ENCODE measurements at places on chromosomes 1 and 21.
A peak's percentile ranks its signal among the peaks of the same experiment; 100 is the strongest.

DNA sequence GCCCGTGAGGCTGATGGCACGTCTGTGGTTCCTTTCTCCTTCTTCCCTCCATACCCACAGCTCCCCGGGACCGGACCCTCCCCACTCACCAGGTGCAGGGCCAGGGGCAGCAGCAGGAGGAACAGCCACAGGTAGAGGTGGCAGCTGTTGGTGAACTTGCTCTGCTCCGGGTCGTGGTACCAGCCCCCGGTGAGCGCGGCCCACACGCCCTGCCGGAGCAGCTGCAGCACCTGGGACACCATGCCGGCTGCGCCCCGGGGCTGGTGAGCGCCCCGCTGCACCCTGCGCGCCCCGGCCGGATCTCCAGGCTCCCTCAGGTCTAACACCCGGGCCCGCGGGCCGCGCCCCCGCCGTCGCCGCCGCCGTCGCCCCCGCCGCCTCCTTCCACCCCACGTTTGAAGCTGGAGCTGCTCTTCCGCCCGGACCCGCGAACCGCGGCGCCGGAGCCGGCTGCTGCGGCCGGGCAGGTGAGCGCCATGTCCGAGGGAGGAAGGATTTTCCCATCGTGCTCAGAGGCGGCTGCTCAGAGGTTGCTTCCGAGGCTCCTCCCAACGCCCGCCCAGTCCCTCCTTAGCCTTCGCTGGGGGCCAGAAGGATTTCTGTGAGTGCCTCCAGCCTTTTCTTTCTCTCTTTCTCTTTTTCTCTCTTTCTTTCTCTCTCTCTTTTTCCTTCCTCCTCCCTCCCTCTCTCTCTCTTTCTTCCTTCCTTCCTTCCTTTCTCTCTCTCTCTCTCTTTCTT lies at the start of gene PCNX2:
TSS of gene PCNX2 (minus strand) at position 489 of the 738 bp plus-strand sequence. CDS start at position 242, 247 bp downstream.
- peak; percentile 62 for DNase-seq

DNA sequence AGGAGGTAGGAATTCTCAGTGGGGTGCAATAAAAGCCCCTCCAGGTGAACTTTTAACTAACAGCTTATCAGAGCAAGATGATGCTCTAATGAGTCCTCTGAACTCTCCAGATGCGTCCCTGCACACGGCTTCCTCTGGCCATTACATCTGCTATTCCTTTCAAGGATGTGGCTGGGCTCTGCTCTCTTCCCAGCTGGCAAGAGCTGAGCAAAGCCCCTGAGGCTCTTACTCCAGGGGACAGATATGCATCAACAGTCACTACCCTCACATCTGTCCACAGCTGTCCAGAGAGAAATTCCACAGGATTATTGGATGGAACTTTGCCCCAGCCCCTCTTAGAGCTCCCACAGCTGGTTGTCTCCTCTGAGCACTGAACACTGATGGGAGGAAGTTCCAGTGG lies 267.8 kb downstream of the C1orf94 start:
- DNase-seq, result no peak

DNA sequence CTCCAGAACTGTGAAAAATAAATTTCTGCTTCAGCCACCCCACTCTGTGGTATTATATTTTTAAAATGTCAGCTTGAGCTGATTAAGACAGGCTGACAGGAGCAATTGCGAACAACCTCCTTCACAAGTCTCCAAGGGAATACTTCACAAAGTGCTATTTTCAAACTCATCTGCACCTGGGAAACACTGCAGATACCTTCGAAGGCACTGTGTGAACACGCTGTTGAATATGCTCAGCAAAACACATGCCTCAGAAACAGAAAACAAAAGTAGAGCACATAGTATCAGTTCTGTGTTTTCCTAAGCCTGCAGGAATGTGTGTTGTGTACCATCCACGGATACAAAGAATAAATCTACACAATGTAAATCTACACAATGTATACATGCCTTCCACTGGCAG lies 10.6 kb downstream of the TSPAN2 start:
- no peak for DNase-seq

DNA sequence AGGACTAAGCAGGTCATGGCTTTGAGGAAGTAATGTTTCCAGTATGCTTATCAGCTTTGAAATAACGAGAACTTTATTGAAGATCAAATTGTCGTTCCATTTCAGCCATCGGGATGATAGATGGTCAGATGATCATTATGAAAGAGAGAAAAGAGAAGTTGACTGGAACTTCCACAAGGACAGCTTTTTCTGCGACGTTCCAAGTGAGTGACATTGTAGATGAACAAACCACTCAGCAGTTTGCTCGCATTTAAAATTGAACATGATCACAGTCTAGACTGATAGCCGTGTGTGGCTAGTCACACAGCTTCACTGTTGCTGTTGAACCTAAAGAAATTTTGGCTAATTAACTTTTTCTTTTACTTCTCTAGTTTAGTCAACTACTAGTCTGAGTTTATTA lies 151.1 kb downstream of the TLR5 start:
- no peak for DNase-seq

GRCh38 chr1:54546651-54547401 lies 1.2 kb upstream of the ACOT11 start:
- no peak for DNase-seq

DNA sequence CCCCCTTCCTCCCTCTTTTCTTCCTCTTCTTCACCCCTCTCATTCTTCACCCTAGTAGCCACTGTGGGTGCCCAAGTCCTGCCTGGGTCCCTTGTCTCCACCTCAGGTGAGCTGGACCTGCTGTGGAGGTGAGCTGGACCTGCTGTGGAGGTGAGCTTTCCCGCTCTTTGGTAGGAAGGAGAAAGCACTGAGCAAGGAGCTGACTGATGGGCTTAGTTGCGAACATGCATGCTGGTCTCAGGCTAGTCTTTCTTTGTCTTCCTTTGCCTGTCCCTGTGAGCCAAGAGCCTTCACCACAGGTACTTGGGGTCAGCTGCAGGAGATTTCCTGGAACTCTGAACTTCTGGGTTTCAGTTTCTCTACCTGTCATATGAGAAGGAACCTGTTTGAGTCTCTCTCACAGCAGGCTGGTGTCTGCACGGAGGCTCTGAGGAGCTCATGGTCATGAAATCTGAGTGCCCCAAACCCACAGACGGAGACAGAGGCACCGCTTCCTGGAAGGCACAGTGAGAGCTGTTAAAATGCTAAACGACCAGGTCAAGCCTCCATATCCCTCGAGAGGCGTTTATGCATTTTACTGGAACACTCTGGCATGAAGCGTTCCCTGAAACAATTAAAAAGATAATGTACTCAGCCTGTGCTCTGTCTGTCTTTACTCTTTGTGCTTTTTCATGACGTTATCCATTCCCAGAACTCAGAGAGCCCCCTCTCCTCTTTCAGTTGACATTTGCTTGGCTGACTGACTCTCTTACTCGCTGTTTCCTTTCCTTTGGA lies 69.5 kb downstream of the RHOU start:
- peak; percentile 21 for DNase-seq

GRCh38 chr1:119910618-119911017 lies 14.3 kb upstream of the ADAM30 start:
- no peak for DNase-seq

DNA sequence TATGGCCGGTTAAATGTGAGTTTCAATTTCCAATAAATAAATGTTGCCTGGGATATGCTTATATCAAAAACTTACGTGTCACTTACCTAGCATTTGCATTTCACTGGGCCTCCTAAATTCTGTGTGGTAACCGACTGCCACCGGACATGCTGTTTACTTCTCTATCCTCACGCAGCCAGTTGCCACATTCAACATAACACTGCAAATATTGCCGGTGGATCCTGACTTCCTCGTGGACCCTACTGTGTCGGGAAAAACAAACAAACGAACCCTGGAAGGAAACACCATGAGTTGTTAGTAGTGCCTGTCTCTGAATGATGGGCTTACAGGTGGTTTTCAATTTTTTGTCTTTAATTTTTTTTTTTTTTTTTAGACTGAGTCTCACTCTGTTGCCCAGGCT lies 54.1 kb downstream of the RIPK4 start:
- no peak for DNase-seq

- DNase-seq, result peak; percentile 70
Observed at GRCh38 chr1:32247983-32248889, 1.2 kb downstream of the FAM167B start.

DNA sequence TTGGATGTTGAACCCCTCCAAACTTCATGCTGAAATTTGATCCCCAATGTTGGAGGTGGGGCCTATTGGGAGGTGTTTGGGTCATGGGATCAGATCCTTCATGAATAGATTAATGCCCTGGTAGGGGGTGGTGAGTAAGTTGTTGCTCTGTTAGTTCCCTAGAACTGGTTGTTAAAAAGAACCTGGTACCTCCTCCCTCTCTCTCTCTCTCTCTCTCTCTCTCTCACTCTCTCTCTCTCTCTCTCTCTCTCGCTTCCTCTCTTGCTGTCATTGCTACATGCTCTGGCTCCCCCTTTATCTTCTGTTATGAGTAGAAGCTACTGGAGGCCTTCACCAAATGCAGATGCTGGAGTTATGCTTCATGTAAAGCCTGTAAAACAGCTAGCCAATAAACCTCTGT lies 498.2 kb upstream of the NR5A2 start:
- no peak for DNase-seq

- DNase-seq, result no peak
Observed at GRCh38 chr1:27544834-27545233, 54.9 kb upstream of the WASF2 start.

GRCh38 chr1:112735752-112736151 lies 20.6 kb upstream of the PPM1J start:
- no peak for DNase-seq

GRCh38 chr1:154652893-154653292 lies 44.9 kb upstream of the ADAR start:
- no peak for DNase-seq

DNA sequence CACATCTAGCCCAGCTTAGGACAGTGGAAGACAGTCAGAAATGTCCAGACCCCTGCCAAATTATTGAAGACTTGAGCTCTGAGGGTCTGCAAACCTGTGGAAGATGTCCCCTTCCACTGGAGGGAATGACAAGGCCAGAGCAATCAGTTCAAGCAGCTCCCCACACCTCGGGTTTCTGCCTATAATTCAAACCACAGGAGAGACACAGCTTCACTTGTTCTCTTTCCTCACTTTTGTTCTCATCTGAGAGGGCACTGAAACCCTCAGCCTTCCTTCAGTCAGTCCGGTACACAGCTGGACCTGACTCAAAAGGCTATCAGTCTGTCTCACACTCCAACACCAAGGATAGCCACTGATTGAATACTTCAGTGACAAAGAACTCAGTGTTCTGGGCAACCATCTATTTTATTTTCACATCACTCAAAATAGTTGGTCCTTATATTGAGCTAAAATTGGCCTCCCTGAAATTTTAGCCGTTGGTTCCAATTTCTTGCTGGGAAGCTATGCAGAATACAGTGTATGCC lies 70.1 kb downstream of the TENT5C start:
- no peak for DNase-seq

DNA sequence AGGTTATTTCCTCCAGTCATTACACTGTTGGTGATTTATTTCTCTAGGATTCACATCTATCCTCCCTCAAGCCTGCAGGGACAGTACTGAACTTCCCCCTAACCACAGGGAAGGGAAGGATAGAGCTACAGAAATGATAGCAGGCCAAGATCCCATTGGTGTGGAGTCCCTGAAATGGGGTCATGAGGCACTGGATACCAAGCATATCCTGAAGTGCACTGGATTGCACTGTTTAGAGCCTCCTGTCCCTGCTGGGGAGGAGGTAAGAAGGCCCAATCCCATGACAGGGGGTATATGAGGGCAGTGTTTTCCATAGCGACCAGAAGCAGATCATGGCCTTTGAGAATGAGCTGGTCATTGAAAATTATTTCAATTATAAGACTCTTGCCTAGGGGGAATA lies 56.8 kb downstream of the C1orf21 start:
- no peak for DNase-seq

DNA sequence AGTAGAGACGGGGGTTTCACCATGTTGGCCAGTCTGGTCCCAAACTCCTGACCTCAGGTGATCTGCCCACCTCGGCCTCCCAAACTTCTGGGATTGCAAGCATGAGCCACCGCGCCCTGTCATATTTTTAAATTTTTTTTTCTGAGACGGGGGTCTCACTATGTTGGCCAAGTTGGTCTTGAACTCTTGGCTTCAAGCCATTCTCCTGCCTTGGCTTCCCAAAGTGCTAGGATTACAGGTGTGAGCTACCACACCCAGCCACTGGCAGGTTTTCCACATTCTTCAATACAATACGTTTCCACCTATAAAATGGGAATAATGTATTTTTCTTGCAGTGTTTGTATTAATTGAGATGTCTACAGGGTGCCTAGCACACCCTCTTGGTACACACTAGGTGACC lies 3.4 kb upstream of the LEFTY1 start:
- DNase-seq, result no peak

DNA sequence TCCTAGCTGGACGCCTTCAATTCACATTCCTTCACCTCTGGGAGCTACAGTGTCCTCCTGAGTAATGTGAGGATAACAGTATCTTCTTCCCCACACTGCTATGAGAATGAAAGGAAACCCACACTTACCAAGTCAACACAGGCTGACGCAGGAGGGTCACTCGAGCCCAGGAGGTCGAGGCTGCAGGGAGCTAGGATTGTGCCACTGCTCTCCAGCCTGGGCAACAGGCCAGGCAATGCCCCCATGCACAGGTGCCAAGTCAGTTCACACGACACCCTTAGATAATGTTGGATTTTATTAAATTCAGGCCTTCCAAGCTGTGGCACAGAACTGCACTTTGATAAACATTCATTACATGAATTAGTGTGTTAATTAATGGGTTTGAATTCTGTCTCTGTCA lies 31.9 kb downstream of the MATN1 start:
- no peak for DNase-seq
